ENCODE measurements at places on chromosomes 7 and 10. TPM values are rescaled to one million over a fixed set of nuclear protein-coding genes. Genes with fewer than 3 reads are reported as not detected.

GRCh38 chr7:7668706-7669105, 28.2 kb downstream of the UMAD1 start:
- DNase-seq, result no peak

DNA sequence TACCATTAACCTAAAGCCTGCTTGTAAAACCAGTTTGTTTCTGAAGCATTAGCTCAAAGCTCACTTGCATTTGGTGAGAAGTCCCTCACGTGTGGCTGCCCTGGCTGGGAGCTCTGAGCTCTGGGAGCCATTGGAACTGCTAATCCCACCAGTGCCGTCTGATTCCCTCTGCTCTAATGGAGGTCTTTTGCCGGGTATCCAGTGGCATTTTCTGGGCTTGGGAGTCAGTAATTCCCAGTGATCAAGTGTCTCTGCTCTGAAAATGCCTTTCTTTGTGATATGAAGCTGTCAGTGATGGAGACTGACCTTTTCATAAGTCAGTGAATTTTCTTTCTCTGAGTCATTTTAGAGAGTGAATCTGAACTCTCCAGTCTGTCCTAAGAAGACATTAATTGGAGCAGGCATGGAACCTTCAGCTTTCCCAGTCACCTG, 36.9 kb upstream of the FAM20C start:
- DNase-seq, result no peak

GRCh38 chr7:80647436-80647835, 9.0 kb downstream of the CD36 start:
- DNase-seq, result no peak

SPDYE9 gene
- polyA plus RNA-seq, result 0.95 TPM

DNA sequence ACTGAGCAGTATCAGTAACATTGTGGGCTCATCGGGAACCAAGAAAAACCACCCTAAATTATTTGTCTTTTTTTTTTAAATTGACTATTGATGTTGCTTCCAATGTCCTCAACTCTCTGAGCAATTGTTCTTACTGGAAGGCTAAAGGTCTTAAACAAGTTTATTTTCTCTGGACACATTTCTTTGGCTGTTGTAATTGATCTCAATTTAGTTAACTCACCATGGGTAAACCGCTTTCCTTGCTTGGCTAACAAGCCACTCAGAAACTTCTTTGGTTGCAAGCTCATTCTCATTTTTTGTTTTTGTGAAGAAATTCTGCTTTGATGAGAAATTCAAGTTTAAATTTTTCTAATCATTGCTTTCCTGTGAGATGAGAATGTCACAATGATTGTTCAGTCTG, 25.5 kb downstream of the CCDC71L start:
- no peak for DNase-seq

ADRB1 gene
- 1.9 TPM for polyA plus RNA-seq

- no peak for DNase-seq
Measured at GRCh38 chr10:44811072-44811471, 100.1 kb upstream of the TMEM72 start.

DNA sequence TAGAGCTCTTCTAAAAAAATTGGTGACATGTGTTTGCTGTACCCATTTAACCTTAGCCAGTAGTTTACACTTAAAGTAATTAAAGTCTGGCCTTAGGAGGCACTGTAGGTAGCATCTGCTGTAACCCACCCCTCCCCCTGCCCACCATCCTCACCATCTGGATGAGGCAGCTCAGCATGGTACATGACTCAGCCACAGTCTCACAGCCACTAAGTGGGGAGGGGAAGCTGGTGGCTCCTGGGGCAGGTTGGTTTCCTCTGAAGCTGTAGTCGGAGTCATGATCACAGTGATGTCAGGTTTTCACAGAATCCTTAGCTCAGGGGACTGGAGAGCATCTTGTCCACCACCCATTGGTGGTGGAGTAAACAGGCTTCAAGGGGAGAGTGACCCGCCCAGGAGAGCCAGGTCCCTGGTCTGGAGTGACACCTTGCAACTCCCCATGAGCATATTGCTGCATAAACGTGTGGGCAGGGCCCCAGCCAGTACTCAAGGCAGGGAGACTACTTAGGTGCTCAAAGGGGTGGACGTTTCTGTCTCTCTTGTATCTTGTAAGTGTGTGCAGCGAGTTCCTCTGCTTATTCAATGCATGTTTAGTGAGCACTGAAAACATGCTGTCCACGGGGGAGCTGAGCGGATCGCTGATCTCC, 125.9 kb downstream of the GRK5 start:
- DNase-seq, result no peak

- DNase-seq, result no peak
Measured at GRCh38 chr7:66296557-66296956, 91.4 kb downstream of the TPST1 start.

OGDHL gene
- polyA plus RNA-seq, result 0.88 TPM

DNA sequence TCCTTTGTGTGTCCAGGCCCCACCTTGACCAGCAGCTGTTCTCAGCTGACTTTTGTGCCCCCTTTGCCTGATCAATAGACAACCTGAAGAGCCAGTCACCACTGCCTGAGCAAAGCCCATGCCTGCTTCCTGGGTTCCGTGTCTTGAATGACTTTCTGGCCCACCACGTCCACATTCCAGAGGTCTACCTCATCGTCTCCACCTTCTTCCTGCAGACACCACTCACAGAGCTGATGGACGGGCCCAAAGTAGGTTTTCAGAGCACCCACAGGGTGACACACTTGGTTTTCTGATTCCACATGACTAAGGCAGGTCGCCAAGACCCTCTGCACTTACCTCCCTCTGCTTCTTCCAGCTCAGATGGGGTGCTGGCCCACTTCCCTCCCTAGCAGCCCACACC, 126.8 kb downstream of the WDFY4 start:
- no peak for DNase-seq

- DNase-seq, result no peak
Measured at GRCh38 chr7:106062521-106062931, 49.6 kb downstream of the SYPL1 start.

- peak; percentile 47 for DNase-seq
Measured at GRCh38 chr10:86363184-86363832, 3.3 kb downstream of the GRID1 start.

GRCh38 chr7:148747274-148747673, 48.6 kb downstream of the CUL1 start:
- DNase-seq, result peak; percentile 4

DNA sequence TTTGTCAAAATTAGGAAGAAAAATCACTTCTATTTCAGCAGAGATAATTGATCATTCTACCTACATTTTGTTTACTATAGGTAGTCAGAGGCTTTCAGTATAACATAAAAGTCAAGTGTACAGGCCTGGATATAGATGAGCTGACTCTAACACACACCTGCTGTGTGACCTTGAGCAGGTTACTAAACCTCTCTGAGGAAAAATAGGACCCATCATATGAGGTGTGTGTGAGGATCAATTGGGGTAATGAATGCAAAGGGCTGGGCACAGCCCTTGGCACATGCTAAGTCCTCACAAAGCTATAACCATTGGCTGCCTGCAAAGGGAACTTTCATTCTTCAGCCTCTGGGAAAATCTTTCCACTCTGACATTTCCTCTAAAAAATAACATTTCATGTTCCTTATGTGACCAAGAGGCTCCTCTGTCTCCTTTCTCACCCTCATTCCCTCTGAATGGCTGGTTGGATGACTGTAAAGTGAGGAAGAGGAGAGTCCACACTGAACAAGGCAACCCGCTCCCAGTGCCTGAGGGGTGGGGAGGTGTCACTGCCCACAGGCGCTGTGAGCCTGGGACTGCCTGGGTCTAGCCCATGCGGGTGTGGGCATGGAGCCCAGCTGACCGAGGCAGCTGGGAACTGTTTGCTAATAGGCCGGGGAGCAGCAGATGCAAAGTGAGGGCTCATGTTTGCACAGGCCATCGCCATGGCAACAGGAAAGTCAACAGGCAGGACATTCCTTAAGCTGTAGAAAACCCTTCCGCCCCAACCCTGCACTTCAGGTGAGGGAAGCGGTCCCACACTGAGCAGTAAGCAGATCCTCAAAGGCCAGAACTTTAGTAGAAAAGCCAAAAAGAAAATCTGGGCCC, 36.8 kb downstream of the MYOF start:
- DNase-seq, result peak; percentile 95

- no peak for DNase-seq
Measured at GRCh38 chr7:22610263-22610662, 110.3 kb upstream of the STEAP1B start.

TRIM50 gene
- polyA plus RNA-seq, result 0.28 TPM

DNA sequence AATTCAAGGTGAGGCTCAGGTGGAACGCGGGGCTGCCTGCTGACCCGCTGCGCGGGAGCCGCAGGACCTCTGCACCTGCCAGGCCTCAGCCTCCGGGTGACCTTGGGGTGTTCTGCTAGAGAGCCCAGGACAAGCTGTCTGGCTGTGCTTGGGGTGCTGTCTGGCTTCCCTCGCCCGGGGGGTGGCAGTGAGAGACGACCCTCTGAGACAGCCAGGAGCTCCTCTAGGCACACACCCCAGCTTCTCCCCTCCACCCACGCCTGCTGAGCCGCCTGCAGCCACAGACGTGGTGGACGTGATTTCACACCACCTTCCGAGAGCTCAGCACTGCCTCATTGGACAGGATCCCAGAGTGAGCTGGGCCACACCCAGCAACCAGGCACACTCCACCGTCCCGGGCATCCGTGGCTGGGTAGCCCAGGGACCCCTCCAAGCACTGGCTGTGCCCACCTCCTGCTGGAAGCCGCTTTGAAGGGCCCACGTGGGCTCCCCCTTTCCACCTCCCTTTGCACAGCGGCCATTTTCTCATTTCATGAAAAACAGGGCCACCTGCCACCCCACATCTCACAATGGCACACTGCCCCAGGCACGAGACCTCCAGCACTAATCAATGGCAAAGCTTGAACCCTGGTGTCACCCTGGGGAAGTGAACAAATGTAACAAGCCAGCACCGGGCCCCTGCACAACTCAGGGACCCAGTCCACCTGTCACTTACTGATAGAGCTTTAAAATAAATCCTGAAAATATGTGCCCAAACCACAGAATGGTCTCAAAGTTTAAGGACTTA, 35.0 kb downstream of the ZFAND2A start:
- DNase-seq, result no peak

- no peak for DNase-seq
Measured at GRCh38 chr7:27174874-27175625, 930 bp upstream of the HOXA10 start.

GRCh38 chr7:50792342-50793119, 9.8 kb upstream of the GRB10 start:
- DNase-seq, result peak; percentile 29

DCLRE1A gene
- 14.1 TPM for polyA plus RNA-seq

DNA2 gene
- polyA plus RNA-seq, result 14.1 TPM

GRCh38 chr10:130934293-130935127, 377.0 kb downstream of the TCERG1L start:
- DNase-seq, result peak; percentile 8

GRCh38 chr10:58086144-58086762, 181.4 kb downstream of the IPMK start:
- no peak for DNase-seq

DNA sequence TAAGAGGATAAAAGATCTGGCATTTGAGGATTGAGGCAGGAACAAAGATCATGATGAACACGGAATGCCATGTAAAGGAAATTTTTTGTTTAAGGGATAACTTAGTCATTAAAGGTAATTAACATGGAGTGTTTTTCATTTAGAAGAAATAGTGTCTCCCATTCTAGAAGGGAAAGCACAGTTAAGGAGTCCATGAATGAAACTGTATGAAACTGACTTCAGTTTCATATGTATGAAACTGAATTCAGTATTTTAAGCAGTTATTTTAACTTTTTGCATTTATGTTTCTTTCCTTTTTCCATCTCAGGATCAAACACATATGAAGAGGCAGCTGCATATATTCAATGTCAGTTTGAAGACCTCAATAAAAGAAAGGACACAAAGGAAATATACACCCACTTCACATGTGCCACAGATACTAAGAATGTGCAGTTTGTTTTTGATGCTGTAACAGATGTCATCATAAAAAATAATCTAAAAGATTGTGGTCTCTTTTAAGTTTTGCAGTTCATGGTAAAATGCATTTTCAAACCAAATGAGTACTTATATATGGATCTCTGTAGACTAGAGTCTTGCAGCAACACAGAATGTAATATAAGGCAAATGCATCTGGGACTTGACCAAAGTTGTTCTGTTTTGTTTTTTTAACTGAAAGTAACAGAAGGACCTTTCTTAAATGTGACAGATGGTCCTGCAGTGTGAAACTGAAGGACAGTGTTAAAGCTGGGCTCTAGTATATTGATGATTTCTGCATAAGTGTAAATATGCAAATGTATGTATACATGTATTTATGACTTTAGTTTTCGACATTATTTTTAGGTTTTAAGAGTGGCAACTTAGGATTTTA, 82.6 kb downstream of the GNAI1 start:
- no peak for DNase-seq

ADAM12 gene
- polyA plus RNA-seq, result 14.8 TPM

DNA sequence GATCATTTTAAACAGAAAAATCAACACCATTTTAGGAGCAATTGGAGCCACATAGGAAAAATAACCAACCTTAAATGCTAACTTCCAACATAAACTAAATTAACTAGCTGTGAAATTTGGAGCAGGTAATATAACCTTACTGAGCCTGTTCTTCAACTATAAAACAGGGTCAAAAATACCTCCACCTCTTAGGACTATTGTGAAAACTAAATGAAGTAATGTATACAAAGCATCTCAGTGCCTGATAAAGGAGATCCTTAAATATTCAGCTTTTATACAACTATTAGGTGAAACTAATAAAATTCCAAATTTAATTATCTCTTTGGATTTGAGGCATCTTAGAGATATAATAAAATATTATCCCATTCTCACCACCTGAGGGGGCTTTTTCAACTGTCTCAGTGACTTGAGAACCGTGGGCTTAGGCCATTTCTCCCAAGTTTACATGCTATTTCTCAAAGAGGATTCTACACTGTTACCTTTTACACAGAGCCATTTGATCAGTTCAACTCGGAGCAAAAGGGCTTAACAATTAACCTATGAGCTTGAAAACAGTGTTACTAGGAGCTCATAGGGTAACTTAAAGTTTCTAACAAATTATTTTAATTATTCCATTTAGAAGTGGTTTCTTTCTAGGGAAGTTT, 165.0 kb upstream of the ASAH2 start:
- DNase-seq, result no peak

DNA sequence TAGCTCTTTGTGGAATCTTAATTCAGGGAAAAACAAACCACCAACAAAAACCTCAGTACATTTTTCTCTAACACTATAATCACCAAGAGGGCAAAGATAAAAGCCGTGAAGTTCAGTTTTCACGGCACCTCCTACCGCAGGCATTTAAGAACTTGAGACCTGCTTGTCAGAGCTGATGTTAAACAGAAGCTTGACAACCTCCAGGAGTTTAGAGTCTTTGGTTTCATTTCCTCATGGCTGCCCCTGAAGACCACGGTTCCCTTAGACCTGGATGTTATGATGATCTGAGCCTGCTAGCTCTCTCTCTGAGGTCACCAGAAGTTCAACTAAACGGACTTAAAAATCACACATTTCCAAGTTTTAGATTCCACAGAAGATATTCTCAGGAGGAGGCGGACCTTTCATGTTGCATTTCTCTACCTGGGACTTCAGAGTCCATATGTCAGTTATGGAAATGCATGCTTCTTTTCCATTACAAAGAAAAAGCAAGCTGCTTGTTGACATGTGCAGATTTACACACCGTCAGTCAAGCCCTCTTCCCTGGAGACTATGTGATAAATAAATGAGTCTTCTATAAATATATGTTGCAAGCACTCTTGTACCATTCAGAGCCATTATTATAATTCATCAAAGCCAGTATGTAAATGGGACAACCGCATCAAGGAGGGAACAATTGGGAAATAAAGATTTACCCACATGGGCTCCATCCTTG, 258.0 kb downstream of the GFRA1 start:
- DNase-seq, result no peak

Data from left lung (tissue), 14 donors.